GM06990 (cell line): ENCODE measurements at places on chromosomes 5 and 9.

GRCh38 chr5:78063495-78063894 is 231.0 kb downstream of the AP3B1 start:
- DNase-seq = no peak

- DNase-seq = no peak
Measured at GRCh38 chr5:44266882-44267576, 122.2 kb downstream of the FGF10 start.

GRCh38 chr9:107650321-107650720 is 160.8 kb upstream of the KLF4 start:
- no peak for DNase-seq

DNA sequence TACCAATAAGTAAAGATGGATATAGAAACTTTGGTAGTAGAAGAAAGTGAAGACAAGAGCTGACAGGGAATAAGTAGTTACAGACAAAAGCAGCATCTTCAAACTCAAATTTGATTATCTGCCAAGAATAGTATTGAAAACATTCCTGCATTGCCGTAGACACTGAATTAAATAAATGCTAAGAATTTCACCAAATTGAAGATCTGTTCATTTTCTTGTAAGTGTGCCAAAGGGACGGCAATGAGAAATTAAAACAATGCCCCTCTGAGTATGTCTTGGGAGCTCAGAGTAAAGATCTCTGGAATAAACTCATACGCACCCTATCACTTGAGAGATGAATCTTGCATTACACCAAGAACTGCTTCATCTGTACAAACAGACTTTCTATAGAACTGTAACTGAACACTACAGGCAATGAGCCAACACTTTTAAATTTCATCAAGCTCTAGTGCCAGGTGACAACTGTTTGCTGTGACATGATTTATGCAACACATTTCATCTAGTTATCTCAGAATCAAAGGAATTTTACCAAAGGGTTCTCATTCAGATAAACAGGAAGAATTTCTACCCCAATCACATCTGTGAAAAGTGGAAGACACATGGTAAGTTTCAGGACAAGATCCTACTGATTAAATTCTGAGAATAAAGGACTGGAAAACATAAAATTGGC is 66.9 kb downstream of the RFX3 start:
- DNase-seq = no peak

DNA sequence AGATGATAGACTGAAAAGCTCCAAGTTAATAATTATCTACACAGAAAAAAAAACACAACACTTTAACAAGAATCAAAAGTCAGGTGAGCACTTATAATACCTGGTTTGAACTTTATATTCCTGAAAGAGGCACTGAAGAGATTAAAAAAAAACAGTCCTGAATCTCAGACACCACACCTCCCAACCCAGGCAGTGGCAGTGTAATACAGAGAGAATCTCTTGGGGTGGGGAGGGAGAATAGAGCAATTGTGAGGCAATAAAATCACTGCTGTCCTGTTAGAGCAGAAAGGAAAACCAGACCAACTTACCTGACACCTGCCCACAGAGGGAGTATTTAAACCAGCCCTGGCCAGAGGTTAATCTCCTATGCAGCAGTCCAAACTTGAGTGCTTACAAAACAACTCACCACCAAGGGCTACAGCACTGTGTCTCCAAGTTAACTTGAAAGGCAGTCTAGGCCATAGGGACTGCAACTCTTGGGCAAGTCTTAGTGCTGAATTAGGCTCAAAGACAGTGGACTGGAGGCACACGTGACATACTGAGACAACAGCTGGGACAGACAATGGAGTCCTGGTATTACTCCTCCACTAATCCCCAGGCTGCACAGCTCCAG is 54.2 kb downstream of the SLCO4C1 start:
- DNase-seq = no peak

GRCh38 chr5:171575808-171576207 is 156.4 kb downstream of the FGF18 start:
- no peak for DNase-seq

DNA sequence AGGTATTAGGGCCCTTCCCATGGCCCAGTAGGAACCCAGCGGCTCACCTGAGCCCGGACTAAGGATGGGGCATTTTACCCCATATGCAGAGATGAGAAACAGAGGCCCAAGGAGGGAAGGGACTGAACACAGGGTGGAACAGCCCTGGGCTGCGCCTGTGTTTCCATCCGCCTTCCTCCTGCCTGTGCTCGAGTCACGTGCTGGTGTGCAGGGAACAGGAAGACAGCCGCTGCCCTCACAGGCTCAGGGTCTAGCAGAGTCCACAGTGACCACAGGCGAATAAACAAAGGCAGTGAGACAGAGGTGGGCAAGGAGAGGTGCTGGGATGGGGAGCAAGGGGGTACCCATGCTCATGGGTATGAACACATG is 129.4 kb downstream of the C9orf50 start:
- no peak for DNase-seq

DNA sequence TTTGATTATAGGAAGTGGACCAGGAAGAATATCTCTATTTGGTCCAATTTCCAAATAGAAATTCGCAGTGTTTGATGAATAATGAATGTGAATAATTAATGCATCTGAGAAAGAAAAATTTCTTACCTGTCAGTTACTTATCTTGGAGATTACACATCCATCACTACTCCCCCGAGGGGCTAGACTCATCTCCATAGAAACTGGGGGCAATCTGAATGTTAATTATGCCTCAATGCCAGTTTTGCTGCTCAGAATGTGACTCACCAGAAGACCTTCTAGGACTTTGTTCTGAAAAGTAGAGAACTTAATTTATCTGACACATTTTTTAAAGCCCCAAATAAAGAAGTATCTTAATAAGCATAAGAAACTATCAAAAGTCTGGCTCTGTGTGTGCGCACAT is 233.4 kb upstream of the NR4A3 start:
- no peak for DNase-seq

DNA sequence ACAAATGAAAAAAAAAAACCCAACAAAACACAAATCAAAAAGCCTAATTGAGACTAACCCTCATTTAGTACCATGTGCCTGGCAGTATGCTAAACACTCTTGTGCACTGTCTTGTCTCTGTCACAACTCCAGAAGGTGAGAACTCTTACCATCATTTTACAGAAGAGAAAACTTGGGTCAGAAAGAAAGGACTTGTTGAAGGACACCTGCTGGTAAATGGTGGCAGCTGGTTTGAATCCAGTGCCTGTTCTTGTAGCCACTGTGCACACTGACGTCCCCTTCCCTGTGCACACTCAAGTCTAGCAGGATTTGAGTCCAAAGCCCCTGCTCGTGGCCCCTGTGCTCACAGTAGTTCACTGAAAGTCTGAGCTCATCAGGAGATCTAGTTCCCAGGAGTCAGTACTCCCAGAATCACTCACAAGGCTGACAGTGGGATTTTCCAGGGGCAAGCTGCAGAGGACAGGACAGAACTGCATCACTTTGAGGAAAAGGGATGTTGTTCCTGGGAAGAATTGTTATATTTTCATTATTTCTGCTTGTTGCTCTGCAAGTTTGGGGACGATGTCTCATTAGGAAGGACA is 43.0 kb upstream of the HSD17B4 start:
- DNase-seq = no peak

GRCh38 chr5:175001876-175002645 is 277.7 kb downstream of the MSX2 start:
- DNase-seq = no peak

- DNase-seq = no peak
Measured at GRCh38 chr9:14399756-14400657, 86.1 kb upstream of the NFIB start.

DNA sequence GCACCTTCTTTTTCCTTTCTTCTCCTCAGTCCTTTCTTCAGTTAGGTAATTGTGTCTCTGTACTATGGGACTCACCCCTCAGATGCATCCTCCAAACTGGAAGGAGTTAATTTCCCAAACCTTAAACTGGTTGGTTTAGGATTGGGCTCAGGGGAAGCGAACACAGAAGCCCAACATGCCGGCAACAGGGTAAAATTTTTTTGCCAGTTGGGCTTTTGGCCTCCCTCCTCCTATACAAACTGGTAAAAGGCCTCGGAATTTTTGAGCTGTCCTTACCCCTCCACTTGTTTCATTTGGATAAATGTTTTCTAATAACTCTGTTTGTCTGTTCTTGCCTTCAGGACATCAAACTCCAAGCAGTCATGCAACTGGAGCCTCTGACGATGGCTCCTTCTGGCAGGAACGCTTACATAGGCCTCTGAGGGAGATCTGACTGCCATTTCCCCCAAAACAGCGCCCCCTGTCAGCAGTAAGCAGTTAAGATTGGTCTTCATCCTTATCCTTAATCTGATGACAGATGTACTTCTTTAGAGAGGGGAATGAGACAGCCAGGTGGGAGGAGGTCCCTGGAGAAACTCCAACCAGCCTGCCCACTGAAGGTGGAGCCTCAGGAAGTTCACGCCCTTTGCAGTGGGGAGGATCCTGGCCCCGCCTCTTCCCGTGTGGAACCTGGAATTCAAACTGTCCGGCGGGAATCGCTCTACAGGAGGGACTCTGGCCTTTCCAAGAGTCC is 57.8 kb upstream of the SPINK5 start:
- DNase-seq = no peak

DNA sequence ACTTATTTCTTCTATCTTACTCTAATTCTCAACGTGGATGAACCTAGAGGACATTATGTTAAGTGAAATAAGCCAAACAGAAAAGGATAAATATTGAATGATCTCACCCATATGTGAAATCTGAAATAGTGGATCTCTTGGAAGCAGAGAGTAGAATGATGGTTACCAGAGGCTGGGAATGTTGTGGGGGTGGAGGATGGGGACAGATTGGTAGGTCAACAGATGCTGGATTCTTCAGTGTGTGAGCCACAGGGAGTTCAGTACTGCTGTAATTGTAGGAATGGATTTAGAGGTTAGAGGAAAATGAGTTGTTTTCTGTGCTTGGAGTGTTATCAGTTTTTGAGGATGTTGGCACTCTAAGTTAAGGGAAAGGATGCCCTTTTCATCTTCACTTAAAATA is 190.6 kb downstream of the FBXL7 start:
- DNase-seq = no peak

GRCh38 chr5:159909126-159909525 is 7.2 kb upstream of the ADRA1B start:
- DNase-seq = no peak

DNA sequence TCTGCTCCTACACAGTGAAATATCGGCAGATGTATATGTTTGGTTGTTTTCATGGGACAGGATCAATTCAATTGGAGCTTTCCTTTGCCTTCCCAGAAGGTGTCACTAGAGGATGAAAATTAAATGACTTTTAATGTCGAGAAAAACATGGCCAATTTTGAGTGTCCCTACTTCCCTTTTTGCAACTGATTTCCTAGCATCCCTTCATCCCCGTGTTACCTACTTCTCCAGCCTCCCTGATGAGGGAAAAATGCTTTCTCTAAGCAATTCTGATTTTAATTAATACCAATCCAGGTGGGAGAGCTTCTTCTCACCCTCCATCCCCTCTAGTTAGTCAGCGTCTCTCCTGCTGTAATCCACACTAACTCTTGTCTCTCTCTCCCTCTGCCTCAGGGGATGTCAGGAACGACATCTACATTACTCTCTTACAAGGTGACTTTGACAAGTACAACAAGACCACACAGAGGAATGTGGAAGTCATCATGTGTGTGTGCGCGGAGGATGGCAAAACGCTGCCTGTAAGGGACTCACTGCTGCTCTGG is 64.9 kb downstream of the DOCK2 start:
- no peak for DNase-seq

- no peak for DNase-seq
Measured at GRCh38 chr5:20368571-20369517, 380.8 kb upstream of the CDH18 start.

GRCh38 chr9:95880021-95880690 is 4.7 kb downstream of the ERCC6L2 start:
- no peak for DNase-seq
